AG09319 (cell line): ENCODE measurements at places on chromosomes 12 and 14.

DNA sequence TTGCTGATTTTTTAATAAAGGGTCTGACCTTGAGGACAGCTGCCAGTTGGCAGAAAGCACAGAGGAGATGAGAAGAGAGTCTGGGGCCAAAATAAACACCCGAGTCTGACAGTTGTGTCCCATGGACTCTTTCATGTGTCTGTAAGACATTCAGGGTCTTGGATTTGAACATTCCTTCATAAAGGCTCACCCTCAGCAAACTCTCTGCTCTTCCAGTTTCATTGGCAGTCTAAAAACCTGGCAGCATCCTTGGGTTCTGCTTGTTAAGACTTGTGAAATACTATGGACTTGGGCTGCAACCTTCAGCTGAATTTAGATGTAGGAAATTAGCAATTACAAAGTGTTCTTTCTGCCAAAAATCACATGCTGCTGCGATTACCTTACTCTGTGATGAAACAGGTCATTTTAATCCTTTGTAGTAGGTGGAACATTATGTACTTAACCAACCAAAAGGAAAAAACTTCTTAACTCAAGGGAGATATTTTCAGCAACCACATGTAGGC is 32.0 kb upstream of the LMNTD1 start:
- peak; percentile 84 for DNase-seq

- DNase-seq = no peak
Observed at GRCh38 chr14:55713486-55713885, 133.5 kb downstream of the KTN1 start.

GRCh38 chr12:26028953-26029735 is 70.7 kb downstream of the RASSF8 start:
- no peak for DNase-seq

- DNase-seq = peak; percentile 38
Observed at GRCh38 chr12:98653866-98654493, 8.9 kb downstream of the APAF1 start.

DNA sequence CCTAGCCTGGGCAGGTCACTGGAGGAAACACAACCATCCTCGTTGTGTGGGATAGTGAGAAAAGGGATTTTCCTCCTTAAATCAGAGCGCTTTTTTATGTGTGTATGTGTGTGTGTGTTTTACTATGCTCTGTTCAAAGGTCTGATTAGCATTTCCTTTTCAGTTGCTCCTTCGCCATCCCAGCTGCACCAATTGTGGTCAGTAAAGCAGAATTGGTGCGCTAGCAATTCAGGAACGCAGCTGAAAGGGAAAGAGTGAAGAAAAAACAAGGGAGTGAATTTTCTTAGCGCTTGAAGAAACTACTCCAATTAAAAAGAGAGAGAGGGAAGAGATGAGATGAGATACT is 173.3 kb upstream of the PARP11 start:
- DNase-seq = no peak

GRCh38 chr12:9364224-9365176 is 156.3 kb upstream of the PZP start:
- DNase-seq = no peak

- no peak for DNase-seq
Observed at GRCh38 chr12:64006211-64006825, 161.8 kb downstream of the SRGAP1 start.

DNA sequence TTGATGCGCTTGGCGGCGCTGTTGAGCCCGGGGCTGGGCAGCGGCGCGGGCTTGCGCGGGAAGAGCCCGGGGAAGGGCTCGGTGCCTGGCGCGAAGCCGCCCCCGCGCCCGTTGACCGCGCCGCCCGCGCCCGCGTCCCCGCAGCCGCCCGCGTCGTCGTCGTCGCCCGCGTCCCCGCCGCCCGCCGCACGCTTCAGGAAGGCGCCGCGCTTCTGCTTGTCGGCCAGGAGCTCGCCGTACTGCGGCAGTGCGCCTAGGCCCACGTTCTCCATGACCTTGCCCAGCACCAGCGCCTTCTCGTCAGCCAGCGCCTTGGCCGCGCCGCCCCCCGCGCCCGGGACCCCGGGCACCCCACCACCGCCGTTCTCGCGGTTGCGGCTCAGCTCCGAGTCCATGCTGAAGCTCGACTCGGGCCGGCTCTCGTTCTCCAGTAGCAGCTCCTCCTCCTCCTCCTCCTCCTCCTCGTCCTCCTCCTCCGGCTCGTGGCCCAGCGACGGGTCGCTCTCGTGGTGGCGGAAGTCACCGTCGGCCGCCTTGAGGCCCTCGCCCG is 97.2 kb downstream of the BCL11B start:
- no peak for DNase-seq

DNA sequence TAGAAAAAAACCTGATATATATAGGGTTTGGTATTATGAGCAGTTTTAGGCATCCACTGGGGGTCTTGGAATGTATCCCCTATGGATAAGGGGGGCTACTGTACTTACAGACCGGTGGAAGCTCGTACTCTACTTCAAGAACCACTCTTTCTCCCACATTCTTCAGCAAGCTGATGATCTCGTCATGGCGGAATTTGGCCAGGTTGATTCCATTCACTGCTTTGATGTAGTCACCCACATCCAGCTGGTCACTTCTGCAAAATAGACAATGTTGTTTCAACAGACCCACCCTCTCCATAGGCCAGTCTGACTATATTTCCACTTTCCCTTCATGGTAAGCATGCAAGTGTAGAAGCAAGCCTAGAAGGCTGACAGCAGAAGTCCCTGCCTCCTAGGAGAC is 139.9 kb downstream of the GRIP1 start:
- no peak for DNase-seq

DNA sequence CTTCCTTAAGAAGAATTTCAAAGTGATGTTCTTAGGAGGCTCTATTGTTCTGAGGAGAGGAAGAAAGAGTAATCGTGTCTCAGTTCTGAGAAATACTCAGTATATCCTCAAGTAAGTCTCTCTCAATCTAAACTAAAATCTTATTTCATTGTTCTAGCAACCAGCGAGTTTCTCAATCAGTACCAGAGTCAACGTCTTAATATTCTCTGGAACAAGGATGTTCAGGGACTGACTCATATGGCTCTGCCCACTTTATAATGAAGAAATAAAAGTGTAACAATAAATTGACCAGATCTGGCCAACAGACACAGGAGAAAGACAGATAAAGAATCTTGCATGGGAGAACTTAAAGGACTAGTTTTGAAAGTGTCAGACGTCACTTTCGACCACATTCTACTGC is 469.8 kb upstream of the FLRT2 start:
- DNase-seq = no peak

DNA sequence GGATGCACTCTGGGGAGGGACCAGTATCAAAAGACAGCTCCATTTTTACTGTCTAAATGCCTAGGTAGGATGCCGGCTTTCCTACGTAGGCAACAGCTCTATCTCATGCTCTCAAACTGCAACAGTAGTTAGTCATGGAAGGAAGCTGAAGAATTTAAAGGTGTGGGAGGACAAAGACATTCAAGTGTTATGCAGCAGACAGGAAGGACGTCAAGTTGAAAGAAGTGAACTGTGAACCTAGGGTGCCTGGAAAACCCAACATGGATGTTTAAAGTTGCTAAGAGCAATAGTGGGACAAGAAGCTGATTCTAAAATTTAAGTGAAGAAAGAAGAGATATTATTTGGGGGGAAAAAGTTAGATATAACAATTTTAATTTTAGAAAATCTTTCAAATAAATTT is 5.9 kb downstream of the SEC23A start:
- no peak for DNase-seq

DNA sequence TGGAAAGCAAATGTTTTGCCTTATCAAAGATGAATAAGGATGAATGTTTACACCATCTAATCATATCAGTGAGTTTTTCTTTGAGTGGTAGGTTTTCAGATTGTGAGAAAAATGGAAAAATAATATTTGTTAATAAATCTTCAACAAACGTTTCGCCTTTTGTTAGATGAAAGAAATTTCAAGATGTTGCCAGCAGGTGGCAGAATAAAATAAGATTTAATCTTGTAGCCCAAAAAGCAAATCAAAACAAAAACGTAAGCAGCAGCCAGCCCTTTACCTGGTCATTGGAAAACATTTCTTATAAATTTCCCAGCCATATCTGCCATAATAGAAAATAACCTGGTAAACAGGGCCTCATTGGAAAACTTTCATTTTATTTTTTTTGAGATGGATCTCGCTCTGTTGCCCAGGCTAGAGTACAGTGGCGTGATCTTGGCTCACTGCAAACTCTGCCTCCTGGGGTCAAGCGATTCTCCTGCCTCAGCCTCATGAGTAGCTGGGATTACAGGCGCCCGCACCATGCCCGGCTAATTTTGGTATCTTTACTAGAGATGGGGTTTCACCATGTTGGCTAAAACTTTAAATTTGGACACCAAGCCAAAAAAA is 15.4 kb upstream of the TMEM120B start:
- no peak for DNase-seq

DNA sequence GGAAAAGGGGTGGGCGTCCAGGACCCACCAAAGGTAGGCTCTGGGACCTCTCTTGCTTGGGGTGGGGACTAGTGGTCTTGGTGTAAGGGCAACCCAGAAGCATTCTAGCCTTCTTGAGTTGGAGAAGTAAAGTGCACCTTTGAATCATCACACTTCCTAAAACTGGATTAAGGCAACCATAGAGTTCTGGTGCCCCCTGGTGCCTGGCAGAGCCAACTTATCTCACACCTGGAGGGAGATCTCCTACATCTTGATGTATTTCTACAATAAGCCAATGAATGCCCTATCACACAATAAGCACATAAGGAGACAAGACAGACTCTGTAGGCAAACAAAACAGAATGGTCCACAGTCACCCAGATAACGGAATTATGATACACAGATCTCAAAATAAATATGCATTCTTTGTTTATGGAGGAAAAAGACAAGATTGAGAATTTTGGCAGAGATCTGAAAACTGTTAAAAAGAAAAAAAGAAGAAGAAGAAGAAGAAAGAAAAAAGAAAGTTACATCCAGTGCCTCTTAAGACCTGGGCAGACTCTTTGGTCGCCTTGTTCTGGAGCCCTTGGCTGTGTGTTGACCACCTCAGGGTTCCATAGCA is 95.9 kb upstream of the PPP2R5C start:
- DNase-seq = peak; percentile 5

GRCh38 chr12:91774434-91774921 is 371.2 kb downstream of the BTG1 start:
- peak; percentile 7 for DNase-seq

- no peak for DNase-seq
Observed at GRCh38 chr14:71588028-71588427, 344.2 kb upstream of the RGS6 start.

- DNase-seq = no peak
Observed at GRCh38 chr12:23895792-23896218, 53.7 kb downstream of the SOX5 start.
